RPMI8226 (cell line): ENCODE measurements at places on chromosomes 1 and 21.

GRCh38 chr1:111587509-111588174 is 31.9 kb upstream of the RAP1A start:
- DNase-seq = no peak

- no peak for DNase-seq
These were observed 98.4 kb upstream of the USP25 start for GRCh38 chr21:15631342-15631741.

DNA sequence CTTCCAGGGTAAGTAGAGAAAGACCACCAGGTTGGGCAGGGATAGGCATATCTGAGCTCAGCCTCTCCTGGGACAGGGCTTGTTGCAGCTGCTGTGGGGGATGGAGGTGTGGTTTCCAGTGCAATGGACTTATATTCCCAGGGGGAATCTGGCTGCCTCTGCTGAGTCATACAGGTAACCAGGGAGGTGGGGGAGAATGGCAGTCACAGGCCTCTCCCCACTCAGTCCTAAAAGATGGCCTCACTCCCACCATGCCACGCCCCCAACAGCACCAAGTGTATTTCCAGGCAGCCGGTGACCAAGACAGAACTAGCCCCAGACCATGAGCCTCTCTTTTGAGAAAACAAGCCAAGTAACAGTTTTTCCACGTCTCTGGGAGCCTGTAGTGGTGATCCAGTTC is 1240.7 kb downstream of the BRINP3 start:
- no peak for DNase-seq

DNA sequence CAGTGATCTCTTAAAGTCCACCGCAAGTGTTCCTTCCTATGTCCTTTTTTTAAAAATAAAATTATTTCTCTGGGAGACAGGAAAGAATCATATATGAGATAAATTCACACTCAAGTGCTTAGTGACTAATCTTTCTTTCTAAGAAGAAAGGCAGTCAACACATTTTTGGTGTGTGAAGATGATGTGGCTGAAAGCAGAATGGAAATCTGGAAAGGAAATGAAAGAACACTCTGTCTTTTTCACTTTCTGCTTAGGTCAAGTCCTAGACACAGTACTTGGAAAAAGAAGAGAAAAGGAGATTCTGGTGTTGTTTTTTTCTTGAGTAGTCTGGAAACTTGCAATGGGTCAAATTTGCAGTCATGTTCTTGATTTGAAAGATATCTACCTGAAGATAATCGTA is 45.5 kb upstream of the PRRX1 start:
- no peak for DNase-seq

GRCh38 chr1:221862971-221863370 is 121.1 kb upstream of the DUSP10 start:
- DNase-seq = no peak
